ENCODE measurements at places on chromosomes 2 and 18. TPM values are rescaled to one million over a fixed set of nuclear protein-coding genes. Genes with fewer than 3 reads are reported as not detected.

GRCh38 chr2:99672766-99673350 lies 183.0 kb upstream of the REV1 start:
- no peak for DNase-seq

IL36G gene
- total RNA-seq = not detected

KIAA2012 gene
- total RNA-seq = 0.49 TPM

- no peak for DNase-seq
These were observed 229.1 kb upstream of the SLC14A2 start for GRCh38 chr18:45386041-45386655.

SERPINB3 gene
- not detected for total RNA-seq

DNA sequence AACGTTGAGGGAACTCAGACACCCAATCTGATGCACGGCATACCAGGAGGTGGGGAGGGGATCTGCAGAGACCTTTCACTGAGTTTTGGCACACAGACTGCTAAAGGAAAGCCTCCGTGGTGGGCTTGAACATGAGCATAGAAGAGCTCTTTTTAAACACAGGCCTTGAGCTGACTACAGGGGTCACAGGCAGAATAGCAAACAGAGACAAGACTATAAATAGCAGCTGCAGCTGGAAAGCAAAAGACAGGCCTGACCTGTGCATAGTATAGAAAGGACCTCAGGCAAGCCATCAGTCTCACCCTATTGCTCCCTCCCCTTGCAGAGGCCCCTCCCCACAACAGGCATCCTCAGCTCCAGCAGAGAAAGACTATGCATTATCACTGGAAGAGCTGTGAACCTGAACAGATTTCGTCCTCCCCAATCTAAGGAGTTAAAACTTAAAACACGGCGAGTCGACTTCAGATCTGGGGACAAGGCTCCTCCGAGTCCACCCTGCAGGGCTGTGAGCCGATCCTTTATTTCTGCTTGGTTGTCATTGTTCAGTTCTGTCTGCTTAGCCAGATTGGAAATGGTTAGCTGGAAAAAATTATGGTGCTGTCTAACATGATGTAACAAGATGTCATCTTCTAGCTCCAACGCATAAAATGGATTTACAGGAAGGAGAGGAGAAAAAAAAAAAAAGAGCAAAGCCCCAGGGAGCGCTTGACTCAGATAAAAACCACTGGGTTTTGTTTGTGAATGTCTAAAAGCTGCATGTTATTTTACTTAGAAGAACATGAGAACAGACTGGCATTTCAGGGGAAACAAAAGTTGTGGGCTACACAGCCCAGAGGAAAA lies 25.2 kb upstream of the LCLAT1 start:
- DNase-seq = no peak

GRCh38 chr2:239908744-239909143 lies 116.4 kb downstream of the NDUFA10 start:
- DNase-seq = no peak

GDF7 gene
- total RNA-seq = 1.8 TPM

DNAH7 gene
- 0.19 TPM for total RNA-seq

DNA sequence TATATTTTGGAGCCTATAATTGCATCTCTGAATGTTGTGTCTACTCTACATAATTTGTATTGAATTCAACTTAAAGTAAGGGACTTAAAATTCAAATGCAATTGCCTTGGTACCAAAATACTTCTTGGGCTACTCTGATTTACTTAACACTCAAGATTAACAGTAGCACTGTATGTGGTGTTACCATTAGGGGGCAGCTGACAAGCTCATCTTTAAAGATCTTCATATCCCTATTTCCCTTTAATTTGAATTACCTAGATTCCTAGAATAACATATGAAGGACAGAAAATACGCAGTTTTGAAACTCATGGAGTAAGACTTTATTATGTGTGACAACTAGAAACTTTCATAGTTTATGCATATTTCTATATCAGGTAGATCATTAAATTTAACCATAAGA lies 37.4 kb upstream of the FAP start:
- no peak for DNase-seq

PDE1A gene
- total RNA-seq = 0.81 TPM

CDK15 gene
- total RNA-seq = not detected

DNA sequence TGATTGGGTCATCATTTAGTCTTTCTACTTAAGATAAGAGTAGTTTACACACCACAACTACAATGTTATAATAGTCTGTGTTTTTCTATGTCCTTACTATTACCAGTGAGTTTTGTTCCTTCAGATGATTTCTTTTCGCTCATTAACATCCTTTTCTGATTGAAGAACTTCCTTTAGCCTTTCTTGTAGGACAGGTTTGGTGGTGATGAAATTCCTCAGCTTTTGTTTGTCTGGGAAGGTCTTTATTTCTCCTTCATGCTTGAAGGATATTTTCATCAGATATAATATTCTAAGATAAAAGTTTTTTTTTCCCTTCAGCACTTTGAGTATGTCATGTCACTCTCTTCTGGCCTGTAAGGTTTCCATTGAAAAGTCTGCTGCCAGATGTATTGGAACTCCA lies 38.0 kb upstream of the SLC16A14 start:
- no peak for DNase-seq

Measured in right lobe of liver (tissue), 6 donors.